CD4-positive, alpha-beta T cell treated with Interleukin-15 for 4 hours (primary cell): ENCODE measurements at places on chromosomes 1 and 21.

DNA sequence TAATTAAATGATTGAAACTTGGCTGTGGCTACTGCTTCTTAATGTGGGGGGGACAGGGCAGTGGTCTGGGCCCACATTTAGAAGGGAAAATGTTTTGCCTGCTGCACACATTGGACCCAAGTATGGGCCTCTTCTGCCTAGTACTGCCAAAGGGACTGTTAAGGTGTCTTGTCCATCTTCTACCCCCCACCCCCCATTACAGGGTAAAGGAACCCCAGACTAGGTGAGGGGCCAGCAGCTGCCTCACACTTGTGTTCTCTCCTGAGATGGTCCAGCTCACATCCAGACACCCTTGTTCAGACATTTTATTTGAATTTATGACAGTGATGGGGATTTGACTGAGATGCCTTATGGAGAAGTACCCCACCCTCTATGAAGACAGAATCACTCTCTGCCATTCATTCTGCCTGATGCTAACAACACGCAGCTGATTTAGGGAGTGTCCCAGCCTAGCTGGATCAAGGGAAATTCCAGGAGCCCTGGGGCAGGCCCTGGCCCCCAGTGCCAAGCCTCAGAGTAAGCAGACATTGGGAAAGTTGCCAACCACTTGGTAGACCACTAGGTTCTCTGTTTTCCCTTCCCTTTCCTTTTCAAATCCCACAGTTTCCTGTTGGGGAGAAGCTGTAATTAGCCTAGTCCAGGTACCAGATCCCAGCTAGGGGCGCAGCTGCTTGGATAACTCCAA is 42.1 kb downstream of the YARS1 start:
- DNase-seq = no peak

GRCh38 chr1:228799924-228800323 is 64.6 kb downstream of the RHOU start:
- no peak for DNase-seq

- DNase-seq = no peak
These were observed 16.9 kb upstream of the SLC6A17 start for GRCh38 chr1:110133436-110133835.

- DNase-seq = peak; percentile 1
These were observed 50.6 kb upstream of the CNTN2 start for GRCh38 chr1:204992201-204992997.

GRCh38 chr1:205168291-205168690 is 43.2 kb downstream of the DSTYK start:
- no peak for DNase-seq

DNA sequence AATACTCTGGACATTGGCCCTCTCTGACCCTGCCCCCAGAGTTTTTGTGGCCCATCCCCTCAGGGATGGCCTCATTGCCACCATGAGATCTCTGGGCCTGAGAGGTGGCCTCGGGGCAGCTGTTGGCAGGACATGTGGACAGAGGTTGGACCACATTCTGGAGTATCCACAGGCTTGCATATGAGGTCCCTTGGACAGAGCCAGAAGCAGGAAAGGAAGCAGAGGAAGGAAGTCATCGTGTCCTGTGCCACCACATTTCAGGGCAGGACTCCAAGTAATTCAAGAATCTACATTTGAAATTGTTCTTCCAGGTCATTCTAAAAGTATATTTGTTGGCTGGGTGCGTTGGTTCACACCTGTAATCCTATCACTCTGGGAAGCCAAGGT is 95.9 kb upstream of the PPP2R5A start:
- no peak for DNase-seq
